A673 (cell line): ENCODE measurements at places on chromosomes 2 and 18.

DNA sequence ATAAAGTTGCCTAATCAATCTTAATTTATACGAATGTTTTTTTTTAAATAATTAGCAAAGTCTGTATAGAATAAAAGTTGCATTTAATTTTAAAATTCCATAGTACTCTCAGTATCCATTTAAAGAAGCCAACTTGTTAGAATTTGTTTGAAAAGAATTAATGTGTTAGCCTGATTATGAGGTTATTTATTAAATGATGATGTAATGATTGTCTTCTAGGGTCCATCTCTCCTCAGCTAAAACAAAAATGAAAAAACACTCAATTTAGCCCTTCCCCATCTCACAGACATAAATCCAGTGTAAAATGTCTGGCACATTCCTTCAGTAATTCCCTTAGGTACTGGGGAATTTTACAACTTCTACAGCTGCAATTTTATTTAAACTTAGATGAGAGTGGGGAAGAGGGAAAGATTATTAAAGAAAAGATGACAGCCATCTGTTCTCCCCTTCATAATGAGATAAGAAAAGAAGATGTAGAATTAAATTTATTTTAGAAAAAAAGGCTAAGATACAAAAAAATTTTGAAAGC, 68.6 kb downstream of the BARD1 start:
- no peaks in the 10 kb centered on the region for H3K27me3 ChIP-seq
- no peak overlapping the region for H3K27ac ChIP-seq
- no peak overlapping the region for H3K4me3 ChIP-seq
- peaks cover 26% of the 10 kb centered on the region for H3K36me3 ChIP-seq
- peaks cover 6% of the 10 kb centered on the region for H3K4me1 ChIP-seq

DNA sequence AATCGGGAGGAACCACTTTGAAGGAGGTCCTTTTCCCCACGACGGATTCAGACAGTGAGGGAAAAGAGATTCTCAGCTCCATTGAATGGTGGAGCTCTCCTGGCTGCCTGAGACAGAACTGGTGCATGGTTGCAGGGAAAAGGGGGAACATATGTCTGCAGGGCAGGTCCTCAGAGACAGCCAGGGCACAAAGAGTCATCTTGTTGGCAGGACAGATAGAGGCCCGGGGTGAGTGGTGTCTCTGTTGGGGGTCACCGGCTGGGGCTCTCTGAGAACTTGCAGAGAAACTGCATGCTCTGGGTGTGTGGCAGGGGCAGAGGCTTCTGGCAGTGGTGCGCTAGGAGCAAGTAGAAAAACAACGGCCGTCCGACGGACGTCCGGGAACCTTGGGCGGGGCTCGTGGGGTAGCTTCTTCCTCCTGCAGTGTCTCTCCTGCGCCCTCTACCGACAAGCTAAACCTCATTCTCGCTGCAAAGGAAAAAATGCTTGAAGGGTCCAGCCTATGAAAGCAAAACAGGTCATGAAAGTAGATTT, 94.3 kb downstream of the CDCA7 start:
- H3K27me3 ChIP-seq: peaks cover 14% of the 10 kb centered on the region
- peak overlapping the region; percentile 41 for H3K4me3 ChIP-seq
- H3K27ac ChIP-seq: no peak overlapping the region
- peak; percentile 92 for DNase-seq

DNA sequence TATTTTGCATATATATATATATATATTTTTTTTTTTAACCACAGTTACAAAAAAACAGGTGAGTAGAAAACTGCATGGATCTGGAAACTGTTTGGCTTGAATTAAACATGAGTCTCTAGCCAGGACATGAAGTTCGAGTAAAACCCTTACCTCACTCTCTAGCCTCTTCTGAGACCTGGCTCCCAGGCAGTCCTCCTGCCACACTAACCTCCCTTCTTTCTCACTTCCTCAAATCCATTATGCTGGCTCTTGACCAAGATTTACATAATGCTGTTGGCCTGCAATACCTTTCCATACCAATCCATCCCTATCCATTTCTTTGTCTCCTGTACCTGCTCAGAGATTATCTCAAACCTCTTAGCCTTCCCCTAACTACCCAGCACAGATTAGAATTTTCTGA, 34.0 kb downstream of the PIGN start:
- H3K27me3 ChIP-seq: no peaks in the 10 kb centered on the region
- H3K27ac ChIP-seq: no peak overlapping the region
- no peaks in the 10 kb centered on the region for H3K36me3 ChIP-seq

- H3K4me1 ChIP-seq: no peaks in the 10 kb centered on the region
- no peak for DNase-seq
- H3K36me3 ChIP-seq: no peaks in the 10 kb centered on the region
- H3K27me3 ChIP-seq: no peaks in the 10 kb centered on the region
Measured at GRCh38 chr18:25726298-25726697, 364.1 kb downstream of the SS18 start.

DNA sequence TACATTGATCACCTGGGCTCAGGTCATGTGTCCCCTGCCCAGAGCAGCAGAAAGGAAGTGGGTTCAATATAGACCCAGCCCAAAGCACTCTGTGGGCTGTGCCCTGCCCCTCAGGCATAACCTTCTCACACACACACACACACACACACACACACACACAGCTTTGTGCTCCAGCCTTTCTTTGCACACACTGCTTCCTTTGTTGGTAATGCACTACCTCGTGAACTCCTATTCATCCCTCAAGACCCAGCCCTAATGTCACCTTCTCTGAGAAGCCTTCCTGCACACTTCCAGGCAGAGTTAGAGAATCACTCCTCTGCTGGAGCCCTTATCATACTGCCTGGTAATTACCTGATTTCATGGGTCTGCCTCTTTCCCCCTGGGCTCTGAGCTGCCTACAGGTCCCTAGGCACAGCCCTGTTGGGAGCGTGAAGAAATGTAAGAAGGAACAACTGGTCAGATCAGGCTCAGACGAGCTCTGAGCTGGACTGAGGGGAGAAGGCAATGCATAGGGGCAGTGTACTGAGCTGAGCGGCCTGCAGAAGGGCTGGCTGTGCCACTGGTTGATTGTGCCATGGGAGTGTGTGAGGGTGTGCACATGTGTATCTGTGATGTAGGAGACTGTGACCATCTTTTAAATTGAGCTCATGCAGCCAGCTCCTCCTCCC, 210.3 kb downstream of the GLI2 start:
- H3K27ac ChIP-seq: no peak overlapping the region
- no peak for DNase-seq
- H3K4me1 ChIP-seq: peaks cover 2% of the 10 kb centered on the region

DNA sequence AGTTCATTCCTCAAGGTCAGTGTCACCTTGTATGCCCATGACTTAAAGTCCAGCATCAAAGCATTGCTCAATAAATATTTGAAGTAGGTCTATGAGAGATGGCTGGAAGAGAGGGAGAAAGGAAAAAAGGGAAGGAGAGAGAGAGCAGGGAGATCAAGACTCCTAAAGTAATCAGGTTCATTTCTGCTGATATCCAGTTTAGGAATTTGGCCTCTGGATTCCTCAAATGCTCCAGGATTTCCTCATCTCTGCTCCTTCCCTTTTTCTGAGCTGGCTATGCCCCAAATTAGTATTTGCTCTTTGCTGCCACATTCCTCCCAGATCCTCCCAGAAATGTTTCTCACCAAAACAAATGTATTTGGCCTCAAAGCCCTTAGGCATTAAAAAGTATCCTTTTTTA, 739.4 kb upstream of the CHAC2 start:
- no peaks in the 10 kb centered on the region for H3K4me1 ChIP-seq
- DNase-seq: no peak
- H3K36me3 ChIP-seq: no peaks in the 10 kb centered on the region
- H3K27ac ChIP-seq: no peak overlapping the region
- H3K27me3 ChIP-seq: peaks cover 4% of the 10 kb centered on the region

GRCh38 chr2:231306791-231307393, 88.6 kb upstream of the B3GNT7 start:
- H3K4me1 ChIP-seq: no peaks in the 10 kb centered on the region
- H3K27me3 ChIP-seq: no peaks in the 10 kb centered on the region
- no peak overlapping the region for H3K27ac ChIP-seq
- no peaks in the 10 kb centered on the region for H3K36me3 ChIP-seq

DNA sequence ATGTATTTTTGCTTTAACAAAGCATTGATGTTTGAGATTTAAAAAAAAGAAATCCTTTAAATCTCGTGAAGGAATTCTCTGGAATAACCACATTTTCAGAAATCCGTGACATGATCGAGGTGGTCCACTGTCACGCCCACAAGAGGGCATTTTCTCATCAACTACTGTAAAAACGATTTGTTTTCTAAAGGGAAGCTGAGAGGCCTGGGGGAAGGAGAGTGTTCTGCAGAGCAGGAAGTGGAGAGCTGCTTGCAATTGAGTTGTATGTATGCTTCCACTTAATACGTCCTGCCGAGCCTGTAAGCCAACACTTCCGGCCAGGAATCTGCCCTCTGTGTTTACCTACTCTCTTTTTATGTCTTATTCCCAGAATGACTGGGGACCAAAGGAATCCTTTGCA, 19.4 kb downstream of the KLHL29 start:
- peak; percentile 92 for DNase-seq
- peak overlapping the region; percentile 51 for H3K27ac ChIP-seq
- no peaks in the 10 kb centered on the region for H3K36me3 ChIP-seq
- peak overlapping the region; percentile 32 for H3K4me3 ChIP-seq
- peaks cover 20% of the 10 kb centered on the region for H3K4me1 ChIP-seq

- H3K4me3 ChIP-seq: no peak overlapping the region
- no peaks in the 10 kb centered on the region for H3K36me3 ChIP-seq
- no peaks in the 10 kb centered on the region for H3K4me1 ChIP-seq
Measured at GRCh38 chr2:214193943-214194342, 216.9 kb upstream of the VWC2L start.

- no peaks in the 10 kb centered on the region for H3K27me3 ChIP-seq
- no peak for DNase-seq
- H3K4me3 ChIP-seq: no peak overlapping the region
Measured at GRCh38 chr2:118475622-118476205, 371.7 kb downstream of the EN1 start.

DNA sequence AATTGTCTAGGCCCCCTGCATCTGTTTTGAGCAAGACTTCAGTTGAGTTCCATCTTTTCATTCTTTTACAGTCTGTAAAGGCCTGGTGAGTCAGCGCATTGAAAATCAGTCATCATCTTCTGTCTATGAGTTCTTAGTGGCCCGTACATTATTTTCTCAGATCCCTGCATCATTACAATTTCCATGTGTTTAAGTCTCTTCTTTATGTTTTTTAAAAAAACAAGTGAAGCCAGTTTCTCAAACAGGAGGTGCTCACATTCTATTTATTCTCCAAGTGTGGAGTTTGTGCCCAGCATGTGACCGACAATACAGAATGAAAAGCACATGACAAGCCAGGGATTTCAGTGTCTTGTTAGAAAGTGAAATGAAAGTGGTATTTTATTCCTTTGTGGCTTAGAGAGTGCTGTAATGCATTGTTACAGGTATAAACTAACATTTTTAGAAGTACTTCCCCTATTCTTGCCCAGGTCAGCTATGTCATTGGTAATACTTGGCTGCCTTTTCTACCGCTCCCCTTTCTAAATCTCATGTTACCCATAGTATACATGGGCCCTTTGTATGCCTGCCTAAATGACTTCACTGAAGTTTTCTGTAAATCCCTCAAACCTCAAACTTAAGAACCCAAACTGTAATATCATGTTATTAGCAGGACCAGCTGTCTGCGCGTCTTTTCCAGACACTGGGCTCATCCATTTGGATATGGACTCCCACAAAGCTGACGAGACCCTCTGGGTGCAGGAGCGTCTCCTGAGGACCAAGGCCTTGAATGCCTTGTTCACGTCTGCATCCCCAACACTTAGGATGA, 67.6 kb downstream of the FEZ2 start:
- H3K4me1 ChIP-seq: peaks cover 22% of the 10 kb centered on the region
- no peaks in the 10 kb centered on the region for H3K27me3 ChIP-seq
- no peaks in the 10 kb centered on the region for H3K36me3 ChIP-seq

DNA sequence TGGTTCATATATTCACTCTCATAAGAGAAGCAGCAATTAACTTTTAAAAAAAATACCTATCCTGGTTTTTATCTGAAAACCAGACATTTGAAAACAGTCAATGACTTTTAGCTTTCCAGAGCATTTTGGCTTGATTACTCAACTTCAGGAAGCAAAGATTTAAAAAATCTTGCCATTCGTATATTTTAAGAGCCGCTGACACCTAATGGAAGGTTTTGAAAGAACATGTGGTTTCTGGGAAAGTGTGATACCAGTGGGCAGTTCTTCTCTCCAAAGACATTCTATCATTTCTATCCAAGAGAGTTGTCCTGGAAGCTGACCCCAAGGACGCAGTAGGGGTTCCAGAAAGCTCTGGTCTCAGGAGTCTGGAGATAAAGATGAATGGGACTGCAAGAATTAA, 234.7 kb downstream of the TTC32 start:
- no peaks in the 10 kb centered on the region for H3K36me3 ChIP-seq
- peaks cover 8% of the 10 kb centered on the region for H3K4me1 ChIP-seq

- H3K27ac ChIP-seq: peak overlapping the region; percentile 75
- peaks cover 28% of the 10 kb centered on the region for H3K4me1 ChIP-seq
- no peaks in the 10 kb centered on the region for H3K27me3 ChIP-seq
Measured at GRCh38 chr2:200962811-200963123, 693 bp downstream of the ORC2 start.

DNA sequence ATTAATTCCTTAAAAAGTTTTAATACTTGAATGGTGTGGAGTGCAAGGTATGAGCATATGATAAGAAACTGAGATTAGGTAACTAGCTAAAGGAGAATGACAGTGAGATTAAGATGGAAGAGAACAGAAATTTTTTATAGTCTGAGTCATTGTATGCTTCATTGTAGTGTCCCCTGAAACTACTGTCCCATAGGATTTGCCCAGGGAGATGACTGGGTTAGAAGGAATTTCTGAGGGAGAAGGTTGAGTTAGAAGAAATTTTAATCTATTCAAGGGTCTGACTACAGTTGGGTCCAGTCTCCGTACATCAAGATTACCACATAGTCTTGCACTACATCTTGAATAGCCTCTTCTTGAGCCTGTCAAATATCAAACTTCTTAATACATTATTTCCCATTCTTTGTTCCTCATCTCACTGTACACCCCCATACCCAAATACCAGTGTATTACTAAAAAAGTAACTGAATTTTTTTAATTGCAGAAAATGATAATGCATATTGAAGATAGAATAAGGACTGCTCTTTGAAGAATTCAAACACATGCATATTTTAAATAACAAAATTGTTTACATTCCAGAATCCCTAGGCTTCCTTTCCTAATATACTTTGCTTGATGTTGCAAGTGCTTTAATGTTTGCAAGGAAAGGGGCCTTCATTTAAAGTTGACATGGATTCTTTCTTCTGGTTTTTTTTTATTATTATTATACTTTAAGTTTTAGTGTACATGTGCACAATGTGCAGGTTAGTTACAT, 314.3 kb upstream of the COL3A1 start:
- H3K4me1 ChIP-seq: no peaks in the 10 kb centered on the region
- DNase-seq: peak; percentile 64
- no peak overlapping the region for H3K4me3 ChIP-seq
- no peak overlapping the region for H3K27ac ChIP-seq
- H3K27me3 ChIP-seq: no peaks in the 10 kb centered on the region

- H3K4me3 ChIP-seq: no peak overlapping the region
- no peaks in the 10 kb centered on the region for H3K36me3 ChIP-seq
Measured at GRCh38 chr2:119699016-119699606, 20.1 kb downstream of the TMEM177 start.

GRCh38 chr2:111694700-111695101, 189.3 kb downstream of the ANAPC1 start:
- DNase-seq: peak; percentile 54
- H3K36me3 ChIP-seq: no peaks in the 10 kb centered on the region
- H3K27ac ChIP-seq: peak overlapping the region; percentile 15
- H3K27me3 ChIP-seq: no peaks in the 10 kb centered on the region
- peaks cover 19% of the 10 kb centered on the region for H3K4me1 ChIP-seq

- no peak overlapping the region for H3K4me3 ChIP-seq
- no peak for DNase-seq
- H3K4me1 ChIP-seq: no peaks in the 10 kb centered on the region
- H3K27ac ChIP-seq: no peak overlapping the region
Measured at GRCh38 chr2:240410808-240411207, 24.7 kb upstream of the GPC1 start.
